Cardiac muscle cell (in vitro differentiated cells and primary cell): ENCODE measurements at places on chromosomes 16 and 17. TPM values are rescaled to one million over a fixed set of nuclear protein-coding genes. Genes with fewer than 3 reads are reported as not detected.

- H3K27ac ChIP-seq: peak overlapping the region; percentile 29
- H3K4me1 ChIP-seq: peaks cover 4% of the 10 kb centered on the region
- H3K27me3 ChIP-seq: no peaks in the 10 kb centered on the region
These were observed 22.0 kb downstream of the CLUH start for GRCh38 chr17:2689411-2690164.

DNA sequence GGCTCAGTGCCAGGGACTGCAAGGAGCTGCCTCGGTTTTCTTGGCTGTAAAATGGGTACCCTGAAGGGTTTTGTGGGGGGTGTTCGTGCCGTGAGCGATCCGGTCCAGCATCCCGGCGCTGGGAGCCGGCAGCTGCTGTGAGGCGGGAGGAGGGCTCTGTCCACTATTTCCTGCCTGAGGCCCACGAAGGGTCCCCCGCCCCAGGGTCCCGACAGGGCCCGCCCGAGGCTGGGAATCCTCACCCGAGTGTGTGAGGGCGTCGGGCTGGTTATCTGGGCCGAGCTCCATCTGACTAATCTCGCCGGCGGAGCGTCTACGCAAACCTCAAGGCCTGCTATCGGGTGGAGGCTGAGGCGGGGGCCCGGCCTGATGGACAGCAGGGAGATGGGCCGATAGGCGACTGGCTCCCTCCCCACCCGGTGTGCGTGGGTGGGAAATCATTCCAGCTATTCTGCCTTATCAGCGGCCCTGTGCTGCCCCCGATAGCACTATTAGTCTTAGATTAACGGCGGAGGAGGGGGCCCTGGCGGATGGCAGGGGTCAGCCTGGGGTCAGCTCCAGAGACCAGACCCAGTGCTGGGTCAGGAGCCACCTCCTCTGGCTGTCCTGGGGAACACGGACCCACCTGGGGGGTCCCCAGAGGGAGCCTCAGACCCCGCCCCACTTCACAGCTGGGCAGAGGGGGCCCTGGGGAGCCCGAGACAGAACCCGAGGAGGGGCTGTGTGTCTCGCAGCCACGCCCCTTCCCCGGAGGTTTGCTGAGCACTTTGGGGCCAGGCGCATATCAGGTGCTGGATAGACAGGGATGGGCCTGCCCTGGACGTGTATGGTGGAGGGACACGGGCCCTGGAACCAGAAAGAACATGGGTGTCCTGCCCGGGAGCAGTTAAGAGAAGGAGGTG is 44.7 kb downstream of the ZFPM1 start:
- H3K4me1 ChIP-seq: peaks cover 46% of the 10 kb centered on the region
- DNase-seq: peak; percentile 71
- no peaks in the 10 kb centered on the region for H3K36me3 ChIP-seq
- no peak overlapping the region for H3K4me3 ChIP-seq
- peak overlapping the region; percentile 90 for H3K27ac ChIP-seq
- no peaks in the 10 kb centered on the region for H3K27me3 ChIP-seq

DNA sequence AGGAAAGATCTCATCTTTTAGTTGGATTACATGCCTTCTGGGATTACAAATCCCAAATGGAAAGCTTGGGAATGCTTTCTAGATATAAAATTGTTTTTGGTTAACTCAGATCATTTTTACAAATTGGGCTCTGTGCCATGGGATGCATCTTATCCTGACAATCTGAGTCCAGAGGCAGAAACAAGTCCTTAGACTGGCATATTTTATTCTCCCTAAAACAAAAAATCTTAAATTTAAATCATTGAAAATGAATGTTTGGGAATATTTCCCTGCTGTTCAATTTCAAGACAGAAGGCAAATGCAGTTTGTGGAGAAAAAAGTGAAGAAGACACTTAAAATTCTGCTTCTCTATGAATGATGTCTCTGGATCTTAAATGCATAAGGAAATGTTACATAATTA is 456.6 kb upstream of the GOT2 start:
- H3K4me3 ChIP-seq: no peak overlapping the region
- no peak for DNase-seq
- H3K27ac ChIP-seq: no peak overlapping the region

DNA sequence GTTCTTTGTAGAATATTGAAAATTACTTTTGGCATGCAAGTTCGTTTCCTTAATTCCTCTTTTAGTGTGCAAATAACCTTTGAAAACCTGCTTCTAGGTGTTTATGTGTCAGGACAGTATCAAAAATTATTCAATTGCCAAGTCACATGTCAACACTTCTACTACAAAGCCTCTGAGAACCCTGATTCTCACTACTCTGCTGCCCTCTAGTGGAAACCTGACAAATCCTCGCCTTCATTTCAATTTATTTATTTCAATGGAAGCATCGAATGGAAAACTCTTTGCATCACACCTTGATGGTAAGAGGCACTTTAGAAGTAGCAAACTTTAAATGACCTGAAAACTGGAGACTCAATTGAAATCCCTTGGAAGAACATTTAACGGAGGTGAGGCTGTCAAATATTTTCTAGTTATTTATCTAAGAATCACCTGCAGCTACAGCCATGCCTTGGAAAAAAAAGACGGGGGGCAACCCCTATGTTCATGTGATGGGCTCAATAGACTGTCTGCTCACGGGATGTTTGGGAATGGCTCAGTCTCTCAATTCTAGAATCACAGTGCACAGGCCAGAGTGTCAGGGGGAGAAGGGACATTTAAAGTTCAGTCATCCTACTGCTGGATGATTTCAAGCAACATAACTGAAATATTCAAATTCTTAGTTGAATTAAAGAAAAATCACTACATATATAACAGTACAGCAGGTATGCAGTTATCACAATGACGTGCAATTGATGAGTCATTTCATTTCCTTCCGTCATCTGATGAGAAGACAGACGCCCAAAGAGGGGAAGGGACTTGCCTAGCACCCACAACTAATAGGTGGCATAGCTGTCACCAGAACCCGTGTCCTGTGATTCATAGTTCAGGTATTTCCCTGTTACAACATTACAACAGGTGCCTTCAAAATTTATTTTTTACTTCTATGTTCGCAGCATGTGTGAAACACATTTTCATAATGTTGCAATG is 563.9 kb downstream of the TOX3 start:
- H3K36me3 ChIP-seq: no peaks in the 10 kb centered on the region
- peaks cover 15% of the 10 kb centered on the region for H3K27me3 ChIP-seq
- no peak overlapping the region for H3K4me3 ChIP-seq
- peak; percentile 85 for DNase-seq

DNA sequence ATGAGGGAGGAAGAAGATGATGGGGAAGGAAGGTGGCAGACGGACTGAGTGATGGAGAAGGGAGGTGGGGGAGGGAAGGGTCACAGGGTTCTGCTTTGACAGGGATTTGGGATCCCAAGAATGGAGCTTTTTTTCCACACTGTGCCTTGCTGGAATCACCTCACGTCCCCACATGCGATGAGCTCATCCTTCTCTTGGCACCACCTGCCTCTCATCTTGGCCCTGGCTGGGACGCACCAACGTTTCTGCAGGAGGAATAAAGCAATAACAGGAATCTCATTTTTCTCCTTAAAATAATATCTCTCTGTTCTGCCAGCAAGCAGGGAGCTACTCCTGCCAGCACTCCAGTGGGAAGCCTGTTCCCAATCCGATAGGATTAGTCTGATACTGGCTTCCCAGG is 47.8 kb downstream of the MEOX1 start:
- no peak for DNase-seq
- H3K4me1 ChIP-seq: no peaks in the 10 kb centered on the region
- no peaks in the 10 kb centered on the region for H3K27me3 ChIP-seq
- no peak overlapping the region for H3K27ac ChIP-seq

DNA sequence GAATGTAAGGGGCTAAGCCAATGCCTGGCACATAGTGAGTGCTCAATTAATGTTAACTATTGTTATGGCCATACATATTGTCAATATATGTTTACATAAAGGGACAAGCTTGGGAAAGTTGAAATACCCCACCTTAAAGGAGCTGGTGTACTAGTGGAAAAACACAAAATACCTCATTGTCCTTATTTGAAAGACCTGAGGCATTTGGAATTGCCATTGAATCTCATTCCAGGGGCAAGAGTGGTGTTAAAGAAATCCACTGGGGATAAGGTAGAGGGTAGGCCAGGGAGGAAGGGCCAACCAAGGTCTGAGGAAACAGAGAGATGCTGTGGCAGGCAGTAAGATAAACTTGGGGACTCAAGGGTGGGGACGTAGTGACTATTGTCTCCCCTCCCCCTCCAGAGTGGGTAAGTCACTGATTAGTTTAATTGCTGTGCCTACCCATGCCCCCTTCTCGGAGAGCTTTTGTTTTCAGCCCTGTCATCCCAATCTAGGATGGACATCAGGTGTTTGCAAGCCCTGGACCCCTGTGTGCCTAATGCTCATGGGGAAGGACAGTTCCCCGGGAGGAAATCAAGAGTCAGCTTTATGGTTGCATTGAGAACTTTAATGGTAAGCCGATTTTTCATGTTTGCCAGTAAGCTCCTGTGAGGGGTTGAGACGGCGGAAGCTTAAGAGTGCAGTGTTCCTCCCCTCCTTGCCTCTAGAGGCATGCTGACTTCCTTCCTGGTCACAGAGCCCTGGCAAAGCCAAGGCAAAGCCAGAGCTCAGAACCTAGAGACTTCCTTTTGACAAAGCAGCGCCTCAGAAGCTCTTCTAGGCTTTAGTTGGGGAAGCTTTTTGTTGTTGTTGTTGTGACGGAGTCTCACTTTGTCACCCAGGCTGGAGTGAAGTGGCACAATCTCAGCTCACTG is 2.5 kb upstream of the HEATR9 start:
- no peaks in the 10 kb centered on the region for H3K36me3 ChIP-seq
- no peaks in the 10 kb centered on the region for H3K27me3 ChIP-seq
- no peak overlapping the region for H3K27ac ChIP-seq
- peaks cover 9% of the 10 kb centered on the region for H3K4me1 ChIP-seq
- DNase-seq: no peak
- H3K4me3 ChIP-seq: no peak overlapping the region

DNA sequence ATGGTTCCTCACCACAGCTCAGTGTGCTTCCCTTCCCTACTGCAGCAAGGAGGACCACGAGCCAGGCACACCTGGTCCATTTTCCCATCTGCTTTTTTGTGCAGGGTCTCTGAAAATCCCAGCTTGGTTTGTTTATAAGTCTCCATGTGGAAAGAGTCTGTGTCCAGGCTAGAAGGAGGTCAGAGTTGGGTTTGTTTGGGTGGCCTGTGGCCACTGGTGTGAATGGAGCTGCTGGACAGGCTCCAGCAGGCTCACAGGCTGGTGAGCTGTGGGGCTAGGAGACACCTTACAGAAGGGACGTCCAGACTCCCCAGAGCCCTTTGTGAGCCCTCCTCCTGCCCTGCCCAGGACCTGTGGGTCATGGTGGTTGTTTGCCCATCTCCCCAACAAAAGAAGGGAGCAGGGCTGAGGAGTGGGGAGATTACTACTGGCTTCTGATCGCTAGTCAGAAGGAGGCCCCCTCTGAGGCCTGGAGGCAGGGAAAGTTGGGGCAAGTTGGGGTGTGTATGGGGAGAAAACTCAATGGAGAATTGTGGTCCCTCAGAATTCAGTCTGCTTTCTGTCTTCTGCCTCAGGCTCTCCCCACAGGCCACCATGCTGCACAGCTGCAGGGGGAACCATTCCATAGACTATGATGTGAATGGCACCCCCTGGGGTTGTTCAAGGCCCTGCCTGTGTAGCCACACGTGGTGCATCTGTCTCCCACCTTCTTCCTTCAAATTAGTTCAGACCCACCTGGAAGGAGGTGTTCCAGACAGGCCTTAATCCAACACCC is 4.1 kb downstream of the RARA start:
- H3K27me3 ChIP-seq: no peaks in the 10 kb centered on the region
- H3K36me3 ChIP-seq: no peaks in the 10 kb centered on the region
- H3K27ac ChIP-seq: peak overlapping the region; percentile 79
- H3K4me3 ChIP-seq: peak overlapping the region; percentile 1
- H3K4me1 ChIP-seq: peaks cover 82% of the 10 kb centered on the region

DNA sequence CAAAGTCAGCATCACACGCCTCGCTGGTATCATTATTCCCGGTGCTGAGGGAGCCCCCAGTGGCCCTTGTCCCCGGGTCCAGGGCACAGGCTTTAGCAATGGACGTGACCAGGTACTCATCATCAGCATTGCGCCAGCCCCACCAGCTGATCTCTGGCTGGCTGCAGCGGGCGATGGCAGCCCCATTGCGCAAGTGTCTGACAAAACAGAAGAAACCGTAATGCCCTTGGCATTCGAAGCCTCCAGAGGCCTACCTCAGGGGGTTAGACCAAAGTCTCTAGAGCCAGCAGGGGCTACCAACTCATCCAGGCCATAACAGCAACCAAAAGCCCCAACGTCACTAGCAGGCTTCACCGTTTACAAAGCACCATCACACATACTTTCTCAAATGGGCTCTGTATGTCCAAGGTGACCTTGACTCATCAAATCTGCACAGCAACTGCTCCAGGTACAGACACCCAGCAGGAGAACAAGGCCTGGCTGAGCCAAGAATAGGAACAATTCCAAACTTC is 7.3 kb downstream of the MTMR4 start:
- peak overlapping the region; percentile 66 for H3K27ac ChIP-seq
- H3K4me3 ChIP-seq: no peak overlapping the region
- H3K4me1 ChIP-seq: peaks cover 16% of the 10 kb centered on the region
- peaks cover 40% of the 10 kb centered on the region for H3K36me3 ChIP-seq

DNA sequence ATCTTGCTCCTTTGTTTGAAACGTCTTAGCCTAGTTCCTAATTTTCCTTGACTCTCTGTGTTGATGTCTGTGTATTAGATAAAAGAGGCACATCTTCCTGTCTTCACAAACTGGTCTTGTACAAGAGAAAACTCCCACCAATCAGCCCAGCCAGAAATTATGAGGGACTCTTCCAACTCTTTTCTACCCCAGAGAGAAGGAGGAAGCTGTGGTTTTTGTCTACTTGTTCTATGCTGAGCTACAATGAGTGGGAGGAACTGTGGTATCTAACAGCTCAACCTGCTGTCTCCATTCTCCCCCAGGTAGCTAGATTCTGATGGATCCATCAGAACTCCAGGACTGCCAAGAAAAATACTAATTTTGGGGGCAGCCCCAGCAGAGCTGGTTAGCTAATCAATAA is 392.5 kb downstream of the HS3ST3B1 start:
- no peak for DNase-seq
- H3K27ac ChIP-seq: no peak overlapping the region
- no peaks in the 10 kb centered on the region for H3K27me3 ChIP-seq
- H3K4me1 ChIP-seq: no peaks in the 10 kb centered on the region

- no peaks in the 10 kb centered on the region for H3K27me3 ChIP-seq
- no peaks in the 10 kb centered on the region for H3K36me3 ChIP-seq
- no peak overlapping the region for H3K27ac ChIP-seq
- H3K4me3 ChIP-seq: no peak overlapping the region
These were observed 59.2 kb upstream of the TANC2 start for GRCh38 chr17:62906881-62907280.

The ASPA gene
- not detected in 2 replicates for total RNA-seq

The SLC6A2 gene
- total RNA-seq: 1.3 and 3.4 TPM in 2 replicates
